ENCODE measurements at places on chromosomes 1 and 21.
A peak's percentile ranks its signal among the peaks of the same experiment; 100 is the strongest.

GRCh38 chr1:180600343-180600742 lies 31.5 kb upstream of the XPR1 start:
- no peak for DNase-seq

DNA sequence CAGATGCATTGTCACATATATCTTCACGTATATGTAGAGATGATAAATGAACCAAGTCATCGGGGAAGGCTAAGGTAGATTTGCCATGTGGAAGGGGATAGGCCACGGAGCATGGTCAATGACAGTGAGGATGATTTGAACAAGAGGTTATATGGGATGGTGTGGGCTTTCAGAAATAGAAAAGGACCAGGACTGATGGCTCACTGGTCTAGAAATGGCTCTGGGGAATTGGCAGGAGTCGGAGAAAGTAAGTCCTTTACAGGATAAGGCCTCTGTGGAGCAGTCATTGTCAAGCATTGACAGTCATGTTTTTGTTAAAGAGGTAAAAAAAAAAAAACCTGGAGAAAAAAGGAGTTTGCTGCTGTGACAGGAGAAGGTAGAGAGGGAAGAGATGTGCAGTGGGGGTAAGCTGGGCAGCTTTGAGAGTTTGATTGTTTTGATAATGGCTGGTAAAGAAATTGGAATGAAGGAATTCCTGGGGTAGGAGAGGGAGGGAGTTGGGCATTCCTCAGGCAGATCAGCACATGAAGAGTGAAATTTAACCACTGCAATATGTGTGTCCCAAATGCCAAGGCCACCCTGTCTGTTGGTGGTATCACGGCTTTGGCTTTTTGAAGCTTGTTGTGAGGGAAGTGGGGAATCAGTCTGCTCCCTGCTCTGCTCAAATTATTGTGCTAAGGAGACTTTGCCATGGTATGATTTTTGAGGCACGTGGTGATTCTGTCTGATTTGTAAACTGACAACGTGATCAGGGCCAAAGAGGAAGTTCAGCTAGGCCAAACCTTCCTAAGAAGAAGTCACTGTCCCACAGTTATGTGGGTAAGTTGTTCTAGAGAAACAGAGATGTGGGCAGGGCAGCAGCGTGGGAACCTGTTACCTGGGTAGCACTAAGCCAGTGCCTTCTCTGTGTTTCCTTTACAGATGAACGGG lies 26.0 kb downstream of the MACF1 start:
- peak; percentile 77 for DNase-seq

GRCh38 chr21:39456665-39457064 lies 4.9 kb downstream of the SH3BGR start:
- DNase-seq, result no peak

- no peak for DNase-seq
Measured at GRCh38 chr1:195053478-195053877, 1554.8 kb downstream of the KCNT2 start.

- no peak for DNase-seq
Measured at GRCh38 chr1:92123868-92124267, 43.7 kb downstream of the BTBD8 start.

- DNase-seq, result no peak
Measured at GRCh38 chr1:207841901-207842300, 69.0 kb downstream of the CD34 start.

- DNase-seq, result peak; percentile 96
Measured at GRCh38 chr1:182789138-182790076, at the start of gene NPL. TSS of gene NPL (plus strand) at chr1:182789773. CDS start at chr1:182794372, 4,599 bp downstream.

- peak; percentile 76 for DNase-seq
Measured at GRCh38 chr1:244325056-244325758, 126.5 kb downstream of the ADSS2 start.

Data from suppressor macrophage treated with lipopolysaccharide for 1 hour (primary cell).